Left cardiac atrium (tissue), 4 donors: ENCODE measurements at places on chromosomes 7 and 10.

- no peak for DNase-seq
Measured at GRCh38 chr7:112584290-112584689, 103.5 kb downstream of the LSMEM1 start.

GRCh38 chr7:77788327-77788902, 9.8 kb downstream of the TMEM60 start:
- no peak for DNase-seq

DNA sequence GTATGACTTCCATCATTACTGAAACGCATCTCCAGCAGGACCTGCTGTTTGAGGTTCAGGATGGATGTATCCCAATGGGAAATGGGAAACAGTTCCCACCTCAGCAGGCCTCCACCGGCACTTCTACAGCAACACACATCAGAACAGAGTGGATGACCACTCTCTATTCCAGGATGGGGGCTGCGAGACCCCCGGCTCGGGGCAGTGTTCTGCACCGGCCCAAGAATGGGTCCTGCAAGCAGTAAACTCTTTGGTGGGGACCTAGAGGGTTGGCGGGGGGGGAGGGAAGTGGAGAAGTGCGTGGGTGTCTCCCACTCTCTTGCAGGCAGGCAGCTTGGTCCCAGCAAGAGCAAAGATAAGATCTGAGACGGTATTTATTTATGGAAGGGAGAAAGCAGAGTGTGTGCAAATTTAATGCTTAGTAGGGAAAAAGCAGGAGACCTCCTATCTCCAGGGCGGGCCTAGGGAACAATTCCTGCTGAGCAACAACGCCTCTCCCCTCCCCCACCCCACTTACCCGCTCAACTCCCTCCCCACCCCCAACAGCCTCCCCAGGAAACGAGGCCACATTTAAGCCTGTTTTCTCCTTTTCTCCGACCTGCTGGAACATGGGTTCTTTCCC, 4.0 kb downstream of the SFMBT2 start:
- DNase-seq: peak; percentile 53

GRCh38 chr7:44396496-44396895, 71.1 kb upstream of the CAMK2B start:
- DNase-seq: no peak
